ENCODE measurements at places on chromosomes 4 and X.

GRCh38 chr4:158817562-158818296 lies 48.9 kb downstream of the FNIP2 start:
- peak; percentile 49 for DNase-seq

DNA sequence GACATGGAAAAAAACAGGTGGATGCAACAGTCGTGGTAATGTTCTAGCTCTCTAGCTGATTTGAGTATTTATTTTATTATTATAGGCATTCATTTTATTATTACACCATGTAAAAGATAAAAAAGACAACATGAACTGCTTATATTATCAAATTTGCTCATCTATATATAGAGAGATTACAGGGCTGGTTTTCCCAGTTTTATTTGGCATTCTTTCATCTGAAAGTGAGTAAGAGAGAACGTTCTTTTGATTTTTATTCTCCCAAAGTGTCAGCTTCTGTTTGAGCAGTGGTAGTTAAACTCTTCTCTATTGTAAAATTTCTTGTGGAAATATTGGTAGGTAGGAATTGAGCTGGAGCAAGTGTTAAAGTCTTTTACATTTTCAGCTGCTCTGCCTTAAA lies 179.9 kb downstream of the SOWAHB start:
- DNase-seq = no peak

GRCh38 chr4:148574911-148575310 lies 132.7 kb upstream of the NR3C2 start:
- no peak for DNase-seq

DNA sequence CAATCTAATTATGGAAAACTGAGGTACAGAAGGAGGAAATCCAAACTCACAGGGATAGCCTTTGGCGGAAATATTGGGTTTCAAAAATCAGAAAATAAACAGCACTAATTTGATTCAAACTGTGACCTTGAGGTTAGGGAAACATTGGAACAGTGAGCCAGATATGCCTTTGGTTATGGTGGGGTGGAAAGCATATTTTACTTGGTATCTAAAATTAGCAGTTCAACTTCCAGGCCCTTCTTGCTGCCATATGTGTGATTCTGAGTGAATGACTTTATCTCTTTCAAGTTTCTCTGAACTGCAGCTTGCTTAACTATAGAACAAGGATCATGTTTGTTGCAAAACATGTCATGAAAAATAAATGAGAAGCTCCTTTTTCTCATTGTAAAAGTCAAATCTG lies 240.9 kb upstream of the VEGFC start:
- DNase-seq = no peak

DNA sequence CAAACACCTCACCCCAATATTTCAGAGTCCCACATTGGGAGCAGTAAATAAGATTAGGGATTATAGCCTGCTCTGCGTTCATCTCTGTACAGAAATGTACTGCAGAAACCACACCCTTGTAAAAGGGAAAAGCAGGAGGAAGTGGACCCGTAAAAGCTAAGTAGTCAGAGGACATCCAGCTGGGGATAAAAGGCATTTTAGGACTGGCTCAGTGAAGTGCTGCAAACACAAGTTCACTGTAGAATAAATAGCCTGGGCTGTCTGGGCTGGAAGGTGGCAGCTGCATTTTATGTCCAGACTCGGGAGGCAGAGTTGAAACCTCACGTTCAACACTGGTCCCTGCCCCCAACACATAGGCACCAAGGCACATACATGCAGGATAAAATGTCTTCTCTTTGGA lies 178.7 kb upstream of the FAT1 start:
- DNase-seq = no peak

DNA sequence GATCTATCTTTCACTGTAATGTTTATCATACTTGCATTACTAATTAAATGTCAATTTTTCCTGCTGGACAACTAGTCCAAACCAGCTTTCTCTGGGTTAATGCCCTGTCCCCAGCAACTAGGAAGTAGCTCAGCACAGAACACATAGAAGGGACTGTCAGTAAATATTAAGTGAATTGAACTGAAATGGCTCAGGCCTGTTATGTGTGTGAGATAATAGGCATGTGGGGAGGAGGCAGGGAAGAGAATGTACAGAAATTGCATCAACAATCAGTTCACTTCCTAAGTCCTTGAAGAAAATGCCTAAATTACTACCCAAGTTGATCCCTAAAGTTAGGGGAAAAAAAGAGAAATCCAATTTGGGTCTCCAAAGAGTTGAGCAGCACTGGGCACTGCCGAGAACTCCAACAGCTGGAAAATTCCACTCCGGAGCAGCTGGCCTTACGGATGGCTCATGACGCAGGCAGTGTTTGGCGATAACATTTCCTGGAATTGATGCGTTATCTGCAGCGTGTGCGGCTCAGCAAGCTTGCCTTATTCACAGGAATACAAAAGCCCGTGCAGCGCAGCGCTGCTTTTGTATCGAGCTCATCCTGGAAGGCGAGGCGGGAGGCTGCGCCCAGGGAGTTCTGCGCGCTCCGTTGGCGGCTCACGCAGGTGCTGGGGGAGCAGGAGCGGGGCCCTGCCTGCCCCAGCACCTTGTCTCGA lies 297.3 kb upstream of the LCORL start:
- DNase-seq = no peak

GRCh38 chr4:21757248-21757647 lies 191.3 kb downstream of the KCNIP4 start:
- DNase-seq = no peak

DNA sequence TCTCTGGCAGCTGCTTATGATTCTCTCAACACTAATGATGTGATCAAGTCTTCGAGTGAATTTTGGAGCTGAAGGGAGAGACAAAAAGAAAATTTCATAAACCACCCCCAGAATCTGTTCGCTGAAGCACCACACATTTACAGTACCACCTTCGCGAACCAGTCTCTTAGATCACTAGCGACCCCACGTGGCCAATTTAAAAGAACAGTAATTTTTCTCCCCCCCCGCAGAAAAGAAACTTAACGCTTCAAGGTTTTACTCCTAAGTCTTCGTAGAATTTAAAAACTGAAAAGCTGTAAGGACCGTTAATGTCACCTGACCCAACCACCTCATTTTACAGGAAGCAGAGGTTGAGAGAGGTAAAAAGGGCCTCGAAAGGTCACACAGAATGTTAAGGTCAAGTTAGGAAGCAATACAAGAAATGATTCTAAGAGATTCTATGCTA lies 187.5 kb downstream of the QDPR start:
- peak; percentile 41 for DNase-seq

GRCh38 chr4:98518559-98519267 lies 139.7 kb downstream of the TSPAN5 start:
- DNase-seq = no peak

GRCh38 chr4:108118505-108118904 lies 50.2 kb downstream of the LEF1 start:
- DNase-seq = no peak

GRCh38 chrX:110755611-110756010 lies 40.0 kb downstream of the CHRDL1 start:
- DNase-seq = peak; percentile 81

- DNase-seq = no peak
These were observed 140.1 kb downstream of the UCHL1 start for GRCh38 chr4:41396869-41397268.

- DNase-seq = peak; percentile 22
These were observed 635.6 kb downstream of the STPG2 start for GRCh38 chr4:97507587-97508245.
